Esophagus squamous epithelium (tissue), 5 donors: ENCODE measurements at places on chromosomes 6 and 20. TPM values are rescaled to one million over a fixed set of nuclear protein-coding genes. Genes with fewer than 3 reads are reported as not detected.

CFB gene
- total RNA-seq = 14.5 TPM

FAM217A gene
- total RNA-seq = not detected

TMC2 gene
- not detected for total RNA-seq

ZBTB24 gene
- 3.9 TPM for total RNA-seq

DOK5 gene
- not detected for total RNA-seq

ABHD16B gene
- total RNA-seq = not detected

BPIFB4 gene
- total RNA-seq = not detected

BPIFA3 gene
- total RNA-seq = not detected

PRR18 gene
- not detected for total RNA-seq

SLC17A1 gene
- total RNA-seq = not detected

CAPN11 gene
- 1.00 TPM for total RNA-seq

PRDM13 gene
- total RNA-seq = not detected

SIRPD gene
- not detected for total RNA-seq

POU5F1 gene
- 2.5 TPM for total RNA-seq

ENPP5 gene
- total RNA-seq = 1.4 TPM

SEL1L2 gene
- not detected for total RNA-seq

RNGTT gene
- 22.3 TPM for total RNA-seq

SAPCD1 gene
- 2.9 TPM for total RNA-seq

GRCh38 chr6:119395192-119395591 lies 45.6 kb upstream of the MAN1A1 start:
- H3K27ac ChIP-seq = no peak overlapping the region
- DNase-seq = no peak
- H3K4me1 ChIP-seq = no peaks in the 10 kb centered on the region
- H3K36me3 ChIP-seq = no peaks in the 10 kb centered on the region
- H3K27me3 ChIP-seq = no peaks in the 10 kb centered on the region

GRCh38 chr6:35716798-35717197 lies 20.0 kb upstream of the ARMC12 start:
- no peaks in the 10 kb centered on the region for H3K27me3 ChIP-seq
- no peaks in the 10 kb centered on the region for H3K36me3 ChIP-seq
- H3K4me3 ChIP-seq = no peak overlapping the region
- H3K27ac ChIP-seq = no peak overlapping the region

GRCh38 chr6:72579865-72580264 lies 42.0 kb upstream of the KCNQ5 start:
- H3K36me3 ChIP-seq = no peaks in the 10 kb centered on the region
- H3K4me1 ChIP-seq = no peaks in the 10 kb centered on the region
- no peaks in the 10 kb centered on the region for H3K27me3 ChIP-seq
- H3K4me3 ChIP-seq = no peak overlapping the region
- no peak overlapping the region for H3K27ac ChIP-seq

DNA sequence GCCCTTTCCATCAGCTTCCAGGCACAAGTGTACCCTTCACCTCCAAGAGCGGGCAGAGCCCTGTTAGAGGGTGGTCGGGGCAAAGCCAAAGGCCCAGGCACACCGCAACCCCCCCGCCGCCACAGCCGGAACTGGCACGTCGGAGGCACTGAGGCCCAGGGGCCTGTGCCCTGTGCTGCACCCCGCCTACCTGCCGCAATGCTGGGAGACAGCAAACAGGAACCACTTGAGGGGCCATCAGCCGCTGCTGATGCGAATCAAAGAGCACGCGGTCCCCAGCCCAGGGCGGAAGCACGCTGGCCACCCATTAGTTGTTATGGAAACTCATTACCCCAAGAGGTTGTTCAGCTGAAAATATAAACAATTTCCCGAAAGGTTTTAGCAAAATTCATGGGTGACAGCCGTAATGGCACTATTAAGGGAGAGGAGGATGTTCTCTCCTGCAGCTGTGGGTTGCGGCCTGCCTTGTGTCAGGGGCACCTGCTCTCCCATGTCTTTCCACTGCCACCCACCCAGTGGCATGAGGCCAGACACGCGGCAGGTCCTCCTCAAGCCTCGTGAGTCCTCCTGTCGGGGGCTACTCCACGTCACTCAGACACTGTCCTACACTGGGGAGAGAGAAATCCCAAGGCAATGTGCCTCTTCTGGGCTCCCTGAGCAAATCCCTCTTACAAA lies 65.3 kb downstream of the EDN3 start:
- no peak overlapping the region for H3K27ac ChIP-seq
- no peaks in the 10 kb centered on the region for H3K36me3 ChIP-seq
- peaks cover 24% of the 10 kb centered on the region for H3K27me3 ChIP-seq
- peaks cover 22% of the 10 kb centered on the region for H3K4me1 ChIP-seq
- no peak for DNase-seq

- H3K27ac ChIP-seq = peak overlapping the region; percentile 70
- DNase-seq = no peak
- H3K36me3 ChIP-seq = no peaks in the 10 kb centered on the region
- H3K4me1 ChIP-seq = peaks cover 12% of the 10 kb centered on the region
- no peaks in the 10 kb centered on the region for H3K27me3 ChIP-seq
Observed at GRCh38 chr6:159989492-159990480, 20.9 kb downstream of the IGF2R start.

GRCh38 chr20:63499338-63499969 lies 571 bp upstream of the EEF1A2 start:
- H3K4me3 ChIP-seq = peak overlapping the region; percentile 45
- DNase-seq = no peak
- peaks cover 28% of the 10 kb centered on the region for H3K27me3 ChIP-seq
- H3K4me1 ChIP-seq = peaks cover 39% of the 10 kb centered on the region
- no peak overlapping the region for H3K27ac ChIP-seq

GRCh38 chr20:60131375-60131774 lies 173.2 kb downstream of the CDH26 start:
- no peak for DNase-seq
- no peaks in the 10 kb centered on the region for H3K27me3 ChIP-seq
- H3K36me3 ChIP-seq = no peaks in the 10 kb centered on the region

GRCh38 chr20:63141531-63141930 lies 74.4 kb downstream of the YTHDF1 start:
- no peak overlapping the region for H3K27ac ChIP-seq
- H3K4me1 ChIP-seq = no peaks in the 10 kb centered on the region
- H3K27me3 ChIP-seq = no peaks in the 10 kb centered on the region
- DNase-seq = no peak
- no peak overlapping the region for H3K4me3 ChIP-seq
- H3K36me3 ChIP-seq = no peaks in the 10 kb centered on the region

- no peak overlapping the region for H3K4me3 ChIP-seq
- no peak overlapping the region for H3K27ac ChIP-seq
- no peaks in the 10 kb centered on the region for H3K4me1 ChIP-seq
- no peak for DNase-seq
- no peaks in the 10 kb centered on the region for H3K27me3 ChIP-seq
Observed at GRCh38 chr6:69138148-69138547, 503.1 kb downstream of the ADGRB3 start.

GRCh38 chr6:33622456-33623431 lies 1.6 kb downstream of the ITPR3 start:
- no peaks in the 10 kb centered on the region for H3K36me3 ChIP-seq
- H3K4me3 ChIP-seq = peak overlapping the region; percentile 93
- DNase-seq = no peak
- peak overlapping the region; percentile 86 for H3K27ac ChIP-seq

DNA sequence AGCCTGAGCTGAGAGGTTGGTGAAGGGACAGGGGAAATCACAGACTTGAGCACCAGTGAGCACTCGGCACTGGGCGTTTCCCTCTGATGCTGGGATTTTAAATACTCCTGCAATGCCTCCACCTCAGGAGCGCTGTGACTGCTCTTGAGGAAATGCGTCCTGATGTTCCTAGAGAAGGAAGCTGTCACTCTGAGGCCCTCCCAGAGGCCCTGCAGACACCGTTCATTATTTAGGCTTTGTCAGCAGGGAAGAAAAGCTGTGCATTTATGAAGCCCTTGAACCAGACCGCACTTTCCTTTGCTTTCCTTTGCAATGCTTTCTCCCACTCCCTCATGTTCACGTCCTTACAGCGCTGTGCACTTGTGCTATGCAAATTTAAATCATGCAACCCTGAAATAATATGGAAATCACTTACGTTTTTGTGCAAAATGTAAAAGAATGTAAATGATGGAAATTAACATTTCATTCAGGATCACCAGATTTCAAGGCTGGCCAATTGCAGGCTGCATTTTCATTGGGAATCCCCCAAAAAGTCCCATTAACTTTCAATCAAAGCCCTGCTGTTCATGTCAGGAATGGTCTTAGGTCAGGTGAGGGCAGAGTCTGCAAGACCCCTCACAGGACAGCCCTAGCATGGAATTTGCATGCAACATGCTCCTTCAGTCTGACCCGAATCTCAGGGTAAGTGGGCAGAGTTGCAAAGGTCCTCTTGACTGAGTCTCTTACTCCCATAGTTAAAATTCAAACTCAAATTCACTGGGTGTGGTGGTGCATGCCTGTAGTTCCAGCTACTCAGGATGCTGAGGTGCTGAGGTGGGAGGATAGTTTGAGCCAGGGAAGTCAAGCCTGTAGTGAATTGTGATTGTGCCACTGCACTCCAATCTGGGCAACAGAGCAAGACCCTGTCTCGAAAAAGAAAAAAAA lies 45.8 kb upstream of the SYNDIG1 start:
- no peak for DNase-seq
- no peak overlapping the region for H3K27ac ChIP-seq
- no peaks in the 10 kb centered on the region for H3K4me1 ChIP-seq
- no peaks in the 10 kb centered on the region for H3K27me3 ChIP-seq
- H3K4me3 ChIP-seq = no peak overlapping the region
- H3K36me3 ChIP-seq = no peaks in the 10 kb centered on the region

DNA sequence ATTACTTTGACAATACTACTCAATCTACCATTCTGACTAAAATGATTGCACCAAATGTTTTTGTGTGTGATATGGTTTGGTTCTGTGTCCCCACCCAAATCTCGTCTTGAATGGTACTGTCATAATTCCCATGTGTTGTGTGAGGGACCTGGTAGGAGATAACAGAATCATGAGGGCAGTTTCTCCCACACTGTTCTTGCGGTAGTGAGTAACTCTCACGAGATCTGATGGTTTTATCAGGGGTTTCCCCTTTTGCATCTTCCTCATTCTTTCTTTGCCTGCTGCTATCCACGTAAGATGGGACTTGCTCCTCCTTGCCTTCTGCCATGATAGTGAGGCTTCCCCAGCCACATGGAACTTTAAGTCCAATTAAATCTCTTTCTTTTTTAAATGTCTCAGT lies 20.8 kb downstream of the SYCP2 start:
- H3K27ac ChIP-seq = no peak overlapping the region
- H3K27me3 ChIP-seq = no peaks in the 10 kb centered on the region
- H3K36me3 ChIP-seq = no peaks in the 10 kb centered on the region
- no peak overlapping the region for H3K4me3 ChIP-seq
- H3K4me1 ChIP-seq = no peaks in the 10 kb centered on the region

- H3K4me1 ChIP-seq = no peaks in the 10 kb centered on the region
- no peak overlapping the region for H3K4me3 ChIP-seq
- no peaks in the 10 kb centered on the region for H3K36me3 ChIP-seq
- H3K27ac ChIP-seq = no peak overlapping the region
- H3K27me3 ChIP-seq = no peaks in the 10 kb centered on the region
Observed at GRCh38 chr6:20891161-20891560, 356.9 kb downstream of the CDKAL1 start.

- no peaks in the 10 kb centered on the region for H3K4me1 ChIP-seq
- H3K4me3 ChIP-seq = no peak overlapping the region
- DNase-seq = no peak
- peak overlapping the region; percentile 13 for H3K27ac ChIP-seq
Observed at GRCh38 chr6:35945650-35946025, 24.7 kb upstream of the SRPK1 start.

- H3K36me3 ChIP-seq = no peaks in the 10 kb centered on the region
- no peak overlapping the region for H3K4me3 ChIP-seq
- no peaks in the 10 kb centered on the region for H3K27me3 ChIP-seq
- no peak for DNase-seq
- H3K4me1 ChIP-seq = peaks cover 83% of the 10 kb centered on the region
- peak overlapping the region; percentile 84 for H3K27ac ChIP-seq
Observed at GRCh38 chr6:148407372-148407771, 64.7 kb downstream of the SASH1 start.

DNA sequence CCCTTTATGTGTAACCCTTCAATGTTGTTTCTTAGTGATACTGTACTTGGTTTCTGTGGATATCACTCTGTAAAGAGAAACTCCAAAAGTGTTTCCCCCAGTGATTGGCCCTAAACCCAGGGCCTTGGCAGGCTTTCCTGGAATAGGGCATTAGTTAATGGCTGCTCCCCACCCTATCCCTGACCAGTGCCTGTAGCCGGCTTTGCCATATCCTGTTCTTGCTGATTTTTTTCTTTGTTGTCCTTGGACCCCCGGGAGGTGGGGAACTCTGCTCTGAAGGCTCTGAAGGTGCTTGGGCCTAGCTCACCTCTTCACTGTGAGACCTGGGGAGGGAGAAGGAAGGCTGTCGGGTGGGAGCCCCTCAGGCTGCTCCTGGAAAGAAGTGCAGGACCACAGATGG lies 120.1 kb downstream of the TCP11 start:
- peak overlapping the region; percentile 49 for H3K4me3 ChIP-seq
- H3K4me1 ChIP-seq = peaks cover 16% of the 10 kb centered on the region
- DNase-seq = no peak
- H3K27me3 ChIP-seq = no peaks in the 10 kb centered on the region
- H3K36me3 ChIP-seq = peaks cover 40% of the 10 kb centered on the region
- H3K27ac ChIP-seq = peak overlapping the region; percentile 88

DNA sequence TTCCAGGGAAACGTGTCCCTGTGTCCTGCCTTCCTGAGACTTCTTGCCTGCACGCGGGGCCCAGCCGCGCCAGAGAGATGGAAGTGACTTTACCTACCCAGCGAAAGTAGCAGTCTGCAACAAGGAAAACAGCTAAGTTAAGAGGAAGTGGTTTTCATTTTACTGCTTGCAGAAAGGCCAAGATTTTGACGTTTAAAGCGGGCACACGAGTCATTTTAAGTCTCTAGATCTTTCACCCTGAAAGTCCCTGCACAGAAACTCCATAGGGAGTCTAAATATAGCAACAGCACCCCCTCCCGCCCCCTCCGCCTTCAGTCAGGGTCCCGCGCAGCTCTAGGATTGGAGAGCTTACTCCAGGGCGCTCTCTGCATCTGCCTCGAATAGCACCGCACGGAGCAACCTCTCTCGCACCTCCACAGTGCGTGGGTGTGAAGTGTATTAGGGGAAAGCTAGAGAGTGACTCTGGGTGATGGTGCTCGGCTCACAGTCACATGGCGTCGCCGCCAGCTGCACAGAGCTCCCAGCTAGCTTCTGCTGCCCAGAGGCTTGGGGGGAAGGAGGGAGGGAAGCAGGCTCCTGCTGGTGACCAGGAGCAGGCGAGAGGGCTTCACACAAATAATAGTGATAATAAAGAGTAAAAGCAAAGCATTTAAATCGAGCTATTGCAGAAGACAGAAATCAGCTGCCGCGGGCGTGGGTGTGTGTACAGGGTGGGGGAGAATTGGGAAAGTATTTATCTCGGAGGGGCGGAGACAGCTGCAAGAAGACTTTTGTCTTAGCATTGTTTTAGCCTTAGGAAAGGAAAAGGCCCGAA lies 1.8 kb upstream of the KCNQ5 start:
- H3K4me1 ChIP-seq = peaks cover 24% of the 10 kb centered on the region
- H3K4me3 ChIP-seq = peak overlapping the region; percentile 76
- H3K36me3 ChIP-seq = no peaks in the 10 kb centered on the region
- no peak for DNase-seq
- peaks cover 4% of the 10 kb centered on the region for H3K27me3 ChIP-seq

- peaks cover 69% of the 10 kb centered on the region for H3K36me3 ChIP-seq
- no peak overlapping the region for H3K4me3 ChIP-seq
- H3K27me3 ChIP-seq = no peaks in the 10 kb centered on the region
- no peak overlapping the region for H3K27ac ChIP-seq
- no peak for DNase-seq
Observed at GRCh38 chr20:34713194-34713943, 9.2 kb downstream of the TP53INP2 start.
